Mesenchymal stem cell (in vitro differentiated cells and primary cell): ENCODE measurements at places on chromosomes 12 and 14.

GRCh38 chr12:20455001-20455706, 86.8 kb downstream of the PDE3A start:
- DNase-seq, result no peak

GRCh38 chr12:125634813-125635212, 569.6 kb downstream of the AACS start:
- no peak for DNase-seq

GRCh38 chr12:129984106-129984505, 80.3 kb upstream of the TMEM132D start:
- no peak for DNase-seq

DNA sequence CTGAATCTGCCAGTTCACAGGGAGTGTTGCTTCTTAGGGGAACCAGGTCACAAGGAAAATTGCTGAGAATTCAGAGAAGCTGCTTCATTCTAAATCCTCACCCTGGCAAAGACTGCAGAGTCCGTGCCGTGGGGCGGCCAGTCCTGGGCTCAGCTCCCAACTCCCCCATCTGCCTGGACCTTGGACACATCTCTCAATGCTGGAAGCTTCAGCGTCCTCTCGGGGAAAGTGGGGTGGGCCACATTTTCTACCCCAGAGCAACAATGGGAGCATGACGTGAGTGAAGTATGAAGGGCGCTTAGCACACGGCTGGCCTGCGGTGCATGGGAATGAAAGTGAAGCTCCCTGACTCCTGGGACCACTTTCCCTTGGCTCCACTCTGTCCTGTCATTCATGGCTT, 31.2 kb downstream of the HVCN1 start:
- no peak for DNase-seq

GRCh38 chr12:123479442-123480180, 21.7 kb downstream of the SNRNP35 start:
- no peak for DNase-seq

DNA sequence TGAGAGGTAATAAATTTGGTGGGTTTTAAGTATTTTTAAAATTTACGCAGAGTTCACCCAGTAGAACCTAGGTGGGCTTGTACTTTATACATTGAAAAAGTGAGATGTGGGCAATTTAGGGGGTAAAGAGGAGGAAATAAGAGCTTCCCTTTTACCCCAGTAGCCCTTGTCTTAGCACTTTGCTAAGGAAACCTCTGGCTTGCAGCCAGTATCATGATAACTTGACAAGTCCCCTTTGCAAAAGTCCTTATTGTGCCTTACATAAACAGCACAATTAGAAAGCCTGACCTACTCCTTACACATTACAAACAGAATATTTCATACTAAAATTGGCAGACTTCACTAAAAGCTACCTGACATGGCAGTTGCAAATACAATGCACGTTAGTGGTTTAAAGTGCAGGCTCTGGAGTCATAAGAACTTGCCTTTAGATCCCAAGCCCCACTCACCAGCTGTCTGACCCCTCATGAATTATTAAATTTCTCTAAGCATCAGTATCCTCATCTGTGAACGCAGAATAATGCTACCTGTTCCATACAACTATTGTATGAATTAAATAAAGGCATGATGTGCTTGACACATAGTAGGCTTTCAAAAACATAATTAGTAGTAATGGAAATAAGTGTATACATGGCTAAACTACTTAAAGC, 53.2 kb upstream of the NELL2 start:
- DNase-seq, result no peak

- no peak for DNase-seq
These were observed 223.3 kb upstream of the SFSWAP start for GRCh38 chr12:131487388-131488124.

DNA sequence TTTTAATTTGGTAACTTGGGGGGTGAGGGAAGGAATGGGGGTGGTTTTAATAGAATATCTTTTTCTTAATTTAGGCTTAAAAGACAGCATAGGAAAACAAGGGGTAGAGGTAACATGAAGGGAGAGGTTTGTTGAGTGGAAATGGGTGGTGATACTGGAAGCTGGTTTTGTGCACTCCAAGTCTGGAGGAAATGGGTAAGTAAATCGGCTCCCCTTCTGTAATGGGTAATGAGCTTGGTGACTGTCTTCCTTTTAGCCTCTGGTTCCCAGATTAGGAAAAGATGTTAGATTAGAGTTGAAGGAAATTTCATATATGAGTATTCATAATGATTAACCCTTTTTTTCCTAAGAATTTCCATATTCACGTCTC, 122.1 kb downstream of the SRGAP1 start:
- no peak for DNase-seq
